ENCODE measurements at places on chromosomes 3 and 15.

GRCh38 chr15:61038387-61038786 is 190.7 kb downstream of the RORA start:
- DNase-seq: no peak

- DNase-seq: no peak
Observed at GRCh38 chr15:25410649-25411048, 28.2 kb downstream of the UBE3A start.

DNA sequence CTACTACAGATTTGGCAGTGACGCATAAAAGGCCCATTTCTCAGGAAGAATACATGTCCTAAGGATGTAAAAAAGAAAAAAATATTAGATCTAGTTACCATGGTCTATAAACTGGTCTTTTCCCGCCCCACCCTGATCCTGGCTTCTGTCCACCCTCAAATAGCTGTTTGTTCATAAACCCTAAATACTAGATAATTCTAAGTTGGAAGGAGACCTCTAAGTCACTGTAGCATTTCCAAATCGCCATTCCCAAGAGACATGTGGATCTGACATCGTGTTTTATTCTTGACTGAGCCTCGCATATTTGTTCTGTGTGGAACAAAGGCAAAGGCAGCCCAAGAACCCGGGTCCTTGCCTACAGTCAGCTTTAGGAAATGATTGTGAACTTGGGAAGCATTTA is 49.0 kb downstream of the LMCD1 start:
- DNase-seq: no peak

- DNase-seq: no peak
Observed at GRCh38 chr3:12222775-12223485, 64.2 kb upstream of the TIMP4 start.

DNA sequence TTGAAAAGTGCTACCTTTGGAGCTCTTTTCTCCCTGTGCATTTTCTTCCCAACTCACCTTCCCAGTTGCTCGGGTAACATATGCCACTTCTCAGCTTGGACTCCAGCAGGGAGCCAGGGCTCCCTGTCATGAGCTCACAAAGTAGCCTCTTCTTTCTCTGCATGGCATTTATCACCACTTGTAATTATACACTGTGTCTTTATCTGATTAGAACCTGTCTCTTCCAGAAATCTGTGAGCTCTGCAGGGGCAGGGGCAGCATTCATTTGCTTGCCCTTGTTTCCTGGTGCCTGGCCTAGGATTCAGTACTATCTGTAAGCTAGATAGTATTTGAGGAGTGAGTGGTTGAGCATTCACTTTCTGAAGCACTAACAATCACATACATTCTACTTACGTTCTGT is 100.9 kb downstream of the CLSTN2 start:
- no peak for DNase-seq

DNA sequence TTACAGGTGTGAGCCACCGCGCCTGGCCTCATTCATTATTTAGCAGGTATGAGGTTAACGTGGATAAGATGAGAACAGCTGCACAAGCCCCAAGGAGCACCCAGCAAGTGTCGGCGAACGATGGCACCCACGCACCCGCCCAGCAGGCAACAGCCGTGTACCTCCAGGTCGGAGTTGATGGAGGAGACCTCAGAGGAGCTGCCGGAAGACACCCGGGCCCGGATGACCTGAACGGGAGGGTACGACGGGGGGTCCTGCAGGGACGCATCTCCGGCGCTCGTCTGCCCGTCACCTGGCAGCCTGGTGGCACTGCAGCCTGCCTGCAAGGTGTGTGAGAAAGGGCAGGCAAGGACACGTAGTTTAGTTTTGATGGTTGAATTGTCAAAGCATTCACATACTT is 29.1 kb downstream of the TMEM44 start:
- DNase-seq: no peak

DNA sequence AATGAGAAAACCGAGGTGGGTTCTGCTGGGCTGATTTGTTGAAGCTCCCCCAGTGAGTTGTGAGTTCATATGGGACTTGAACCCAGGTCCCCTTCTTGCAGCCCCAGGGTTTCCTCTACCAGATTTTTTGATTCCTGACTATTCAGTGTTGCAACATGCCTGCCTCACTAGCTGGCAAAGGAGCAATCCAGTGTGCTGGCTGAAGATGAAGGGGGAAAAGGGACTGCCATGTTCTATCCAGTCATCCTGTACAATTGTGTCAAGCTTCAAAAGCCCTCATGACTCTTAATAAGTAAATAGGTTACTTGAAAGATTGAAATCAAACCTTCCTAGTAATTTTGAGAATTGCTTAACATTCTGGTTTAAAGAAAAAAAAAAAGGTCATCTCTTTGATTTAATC is 211.5 kb upstream of the TP63 start:
- DNase-seq: no peak

- DNase-seq: peak; percentile 87
Observed at GRCh38 chr15:45641374-45641781, 6.5 kb downstream of the SQOR start.

DNA sequence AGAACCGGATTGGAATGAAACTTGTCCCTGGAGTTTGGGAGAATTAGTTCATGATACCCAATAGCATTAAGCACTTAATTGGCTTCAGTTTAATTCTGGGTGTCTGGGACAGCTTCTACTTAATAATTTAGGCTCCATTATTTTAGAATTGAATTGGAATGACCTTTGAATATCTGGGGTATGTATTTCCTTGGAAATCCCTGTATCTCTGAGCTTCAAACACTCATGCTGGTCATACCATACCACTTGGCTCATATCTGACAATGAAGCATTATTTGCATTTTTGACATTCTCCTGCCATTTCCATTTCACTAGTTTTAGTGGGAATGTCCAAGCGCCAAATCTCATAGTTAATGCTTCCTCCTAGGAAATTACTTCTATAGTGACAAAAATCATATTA is 393.1 kb downstream of the DIPK2A start:
- DNase-seq: peak; percentile 33

GRCh38 chr15:69926006-69926405 is 171.7 kb downstream of the TLE3 start:
- no peak for DNase-seq

GRCh38 chr15:101207867-101208288 is 44.0 kb downstream of the CHSY1 start:
- no peak for DNase-seq

- DNase-seq: no peak
Observed at GRCh38 chr3:121228971-121229370, 316.8 kb downstream of the POLQ start.

DNA sequence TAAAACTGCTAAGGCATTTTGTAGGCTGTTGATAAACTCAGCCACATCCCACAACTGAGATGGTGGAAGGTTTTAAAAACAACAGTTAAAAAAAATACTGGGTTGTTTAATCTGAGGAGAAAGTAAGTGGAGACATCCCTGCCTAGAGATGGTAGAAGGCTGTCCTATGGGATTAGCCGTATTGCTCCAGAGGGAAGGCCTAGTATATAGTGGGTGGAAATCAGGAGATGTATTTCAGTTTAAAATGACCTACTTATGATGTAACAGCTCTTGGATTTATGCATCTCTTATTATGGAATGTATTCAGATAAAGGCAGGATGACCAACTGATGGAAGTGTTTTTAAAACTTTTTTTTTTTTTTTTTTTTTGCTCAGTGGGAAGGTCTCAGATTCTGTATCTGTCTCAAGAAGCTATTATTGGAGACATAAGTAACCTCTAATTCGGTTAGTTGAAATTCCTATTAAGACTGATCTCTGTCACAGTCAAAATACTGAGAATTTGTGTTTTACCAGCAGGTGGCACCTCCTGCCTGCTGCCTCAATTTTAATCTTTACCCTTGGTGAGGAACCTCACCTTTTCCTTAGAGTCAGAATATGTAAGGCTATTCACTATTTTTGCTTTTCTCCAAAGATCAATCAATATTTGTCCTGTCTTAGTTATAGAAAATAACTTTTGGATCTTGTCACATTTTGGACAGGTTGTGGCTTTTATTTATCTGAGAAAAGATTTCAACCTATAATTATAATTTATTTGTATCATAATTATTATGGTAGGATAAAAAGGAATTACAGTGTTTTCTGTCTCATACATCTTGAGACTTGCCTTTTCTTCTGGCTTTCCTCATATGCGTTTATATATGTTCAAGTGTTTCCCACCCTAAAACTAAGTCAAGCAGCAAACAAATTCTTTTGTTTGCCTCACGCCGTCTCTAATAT is 63.0 kb downstream of the VPS8 start:
- DNase-seq: no peak

- DNase-seq: no peak
Observed at GRCh38 chr3:20096135-20096685, 56.0 kb downstream of the KAT2B start.

- DNase-seq: no peak
Observed at GRCh38 chr3:90253131-90253530, 1145.7 kb downstream of the EPHA3 start.

GRCh38 chr15:80309769-80310384 is 57.9 kb upstream of the CTXND1 start:
- peak; percentile 29 for DNase-seq

GRCh38 chr3:64773137-64773536 is 85.3 kb upstream of the ADAMTS9 start:
- DNase-seq: no peak

- DNase-seq: peak; percentile 53
Observed at GRCh38 chr3:144394032-144394431, 422.4 kb downstream of the DIPK2A start.

DNA sequence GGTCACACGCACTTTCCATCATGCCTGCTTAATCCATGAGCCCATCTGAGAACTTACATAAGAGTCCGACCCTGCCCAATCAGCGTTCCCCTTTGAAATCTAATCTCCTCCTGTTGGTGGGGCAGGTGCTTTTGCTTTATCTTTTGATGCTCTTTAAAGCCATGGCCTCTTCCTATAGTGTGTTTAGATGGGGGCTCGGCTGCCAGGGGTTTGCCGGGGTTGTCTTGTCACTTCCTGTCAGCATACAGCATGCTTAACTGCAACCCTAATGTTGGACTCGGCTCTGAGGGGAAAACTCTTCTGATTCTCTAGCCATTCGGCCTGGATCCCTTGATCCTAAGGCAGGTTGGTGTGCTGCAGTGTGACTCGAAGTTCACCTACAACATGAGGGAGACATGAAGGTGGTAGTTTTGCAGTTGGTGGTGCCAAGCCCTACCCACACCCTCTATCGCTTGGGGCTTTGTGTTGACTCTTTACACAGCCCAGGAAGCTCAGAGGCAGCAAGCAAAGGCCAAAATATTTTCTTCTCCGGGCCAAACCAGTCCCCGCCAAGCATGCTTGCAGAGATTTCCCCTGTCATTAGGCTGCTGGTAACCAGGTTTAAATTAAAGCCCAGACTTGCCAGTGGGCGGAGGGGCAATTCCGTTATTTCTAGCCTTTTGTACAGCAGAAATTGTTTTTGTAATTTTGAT is 218.7 kb downstream of the FEZF2 start:
- no peak for DNase-seq

Measured in kidney glomerular epithelial cell (primary cell).